NCI-H1105 (cell line): ENCODE measurements at places on chromosomes 3 and 15.

- DNase-seq = no peak
These were observed 447.8 kb downstream of the FHIT start for GRCh38 chr3:60803216-60804173.

GRCh38 chr15:68815598-68815997, 5.1 kb downstream of the ANP32A start:
- DNase-seq = no peak

DNA sequence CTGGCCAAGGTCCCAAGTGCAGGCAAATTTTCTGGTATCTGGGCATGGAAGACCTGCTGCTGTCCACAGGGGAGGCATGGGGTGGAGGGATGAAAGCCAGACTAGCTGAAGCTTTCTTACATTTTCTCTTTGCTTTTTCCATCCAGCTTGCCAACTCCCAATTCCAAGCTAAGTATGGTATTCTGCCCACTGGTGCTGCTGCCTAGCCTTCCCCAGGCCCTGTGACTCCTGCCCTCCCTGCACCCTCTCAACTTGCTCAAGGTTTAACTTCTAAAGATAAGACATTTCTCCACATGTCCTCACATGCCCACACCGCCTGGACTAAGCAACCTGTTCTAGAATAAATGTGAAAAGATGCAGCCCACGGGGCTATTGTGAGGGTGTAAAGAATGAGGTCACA, 59.5 kb upstream of the HACD2 start:
- DNase-seq = no peak

DNA sequence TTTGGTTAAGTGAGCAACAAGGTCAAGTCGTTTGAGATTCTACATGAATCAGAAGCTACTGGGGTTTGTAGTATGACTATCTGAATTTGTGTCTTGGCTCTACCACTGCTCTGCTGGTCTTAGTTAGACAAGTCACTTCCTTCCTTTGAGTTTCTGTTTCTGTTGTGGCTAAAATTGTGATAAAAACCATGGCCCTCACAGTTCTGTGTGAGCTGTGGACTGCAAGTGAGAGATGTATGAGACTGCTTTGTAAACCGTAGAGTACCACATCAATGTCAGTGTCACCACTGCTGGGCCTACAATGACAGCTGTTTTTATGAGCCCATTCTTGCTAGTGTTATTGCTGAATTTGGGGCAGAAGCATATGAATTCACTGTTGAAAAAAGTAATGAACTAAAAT, 32.7 kb downstream of the RARB start:
- no peak for DNase-seq

- DNase-seq = no peak
These were observed 7.6 kb downstream of the PLXNB1 start for GRCh38 chr3:48422272-48422671.

GRCh38 chr3:195163719-195164572, 107.0 kb downstream of the XXYLT1 start:
- no peak for DNase-seq

GRCh38 chr3:68207327-68207726, 552.9 kb upstream of the SUCLG2 start:
- no peak for DNase-seq

GRCh38 chr15:96599268-96599667, 268.8 kb downstream of the NR2F2 start:
- no peak for DNase-seq
